ENCODE measurements at places on chromosomes 11 and 22.
A peak's percentile ranks its signal among the peaks of the same experiment; 100 is the strongest.

DNA sequence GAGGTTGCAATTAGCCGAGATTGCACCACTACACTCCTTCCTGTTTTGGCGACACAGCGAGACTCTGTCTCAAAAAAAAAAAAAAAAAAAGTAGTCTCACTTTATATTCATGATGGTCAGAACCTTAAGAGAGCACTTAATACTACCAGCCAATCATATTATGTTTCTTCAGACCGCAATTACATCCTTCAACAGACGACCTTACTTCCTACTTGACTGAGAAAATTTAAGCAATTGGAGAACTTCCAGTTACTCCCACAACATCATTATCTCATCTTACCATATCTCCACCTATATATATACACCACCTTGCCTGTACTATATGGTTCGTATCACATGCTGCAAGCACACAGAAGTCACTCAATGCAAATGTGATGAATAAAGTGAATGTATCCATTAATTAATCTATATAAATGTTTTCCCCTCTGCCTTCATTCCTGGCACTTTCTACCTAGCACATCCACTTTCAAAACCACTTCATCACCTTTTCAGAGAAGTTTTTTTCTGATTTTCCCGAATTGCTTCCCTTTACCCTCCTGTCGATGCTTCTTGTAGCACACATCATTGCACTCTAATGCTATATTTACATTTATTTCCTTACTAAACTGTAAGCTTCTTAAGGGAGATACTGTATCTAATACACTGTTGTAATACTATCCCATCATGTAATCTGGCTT, 13.8 kb downstream of the ATP5MG start:
- no peak for DNase-seq

DNA sequence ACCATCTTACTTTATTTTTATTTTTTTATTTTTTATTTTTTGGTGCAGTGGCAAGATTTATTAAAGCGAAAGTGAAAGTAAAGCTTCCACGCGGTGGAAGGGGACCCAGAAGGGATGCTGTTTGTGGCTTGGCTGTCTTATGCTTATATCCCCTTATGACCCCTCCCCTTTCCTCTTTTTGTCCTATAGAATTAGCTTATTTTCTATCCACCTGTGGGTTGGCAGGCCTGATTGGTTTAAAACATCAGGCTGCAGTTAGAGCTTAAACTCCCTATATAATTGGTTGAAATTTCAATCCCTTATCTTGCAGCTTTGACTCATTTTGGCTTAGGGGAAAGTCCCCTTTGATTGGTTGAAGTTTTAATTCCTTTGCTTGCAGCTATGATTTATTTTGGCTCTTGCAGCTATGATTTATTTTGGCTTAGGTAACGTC, 50.5 kb downstream of the NNMT start:
- DNase-seq = no peak

DNA sequence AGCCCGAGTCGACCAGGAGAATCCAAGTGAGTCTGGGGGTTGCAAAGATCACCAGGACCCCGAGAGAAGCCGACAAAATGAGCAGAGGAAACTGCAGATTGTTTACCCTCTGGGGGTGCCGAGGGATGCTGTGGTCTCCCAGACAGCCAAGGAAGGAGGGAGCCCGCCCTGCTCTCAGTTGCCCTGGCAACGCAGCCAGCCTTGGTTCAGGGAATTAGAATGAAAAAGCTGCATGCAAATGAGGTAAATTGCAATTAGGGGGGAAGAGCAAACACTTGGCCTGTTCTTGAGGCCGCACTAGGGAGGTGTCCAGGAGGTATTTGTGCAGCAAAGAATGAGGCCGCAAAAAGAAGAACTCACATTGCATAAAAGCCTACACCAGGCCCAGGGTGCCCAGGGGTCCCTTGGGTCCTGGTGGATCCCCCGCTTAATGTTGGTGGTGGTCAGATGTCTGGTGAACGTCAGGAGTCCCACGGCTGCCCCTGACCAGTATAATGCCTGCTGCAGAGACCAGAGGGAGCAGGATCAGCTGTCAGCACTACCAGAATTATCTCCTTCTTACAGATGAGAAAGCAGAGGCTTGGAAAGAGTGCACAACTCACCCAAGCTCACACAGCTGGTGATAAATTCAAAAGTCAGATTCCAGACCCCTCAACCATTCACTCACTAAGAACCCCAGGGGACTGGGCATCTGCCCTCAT, 40.3 kb upstream of the ATXN10 start:
- no peak for DNase-seq

- no peak for DNase-seq
These were observed 9.7 kb downstream of the DEUP1 start for GRCh38 chr11:93340223-93340622.

- no peak for DNase-seq
These were observed 73.1 kb downstream of the CDKN1C start for GRCh38 chr11:2812371-2812991.

GRCh38 chr11:99019696-99020095, 1.1 kb upstream of the CNTN5 start:
- DNase-seq = no peak

GRCh38 chr11:407651-408123, 7.1 kb downstream of the SIGIRR start:
- DNase-seq = no peak

- DNase-seq = no peak
These were observed 189.8 kb downstream of the CADM1 start for GRCh38 chr11:115314330-115314920.

- no peak for DNase-seq
These were observed 3.6 kb downstream of the ARHGAP8 start for GRCh38 chr22:44755956-44756361.

DNA sequence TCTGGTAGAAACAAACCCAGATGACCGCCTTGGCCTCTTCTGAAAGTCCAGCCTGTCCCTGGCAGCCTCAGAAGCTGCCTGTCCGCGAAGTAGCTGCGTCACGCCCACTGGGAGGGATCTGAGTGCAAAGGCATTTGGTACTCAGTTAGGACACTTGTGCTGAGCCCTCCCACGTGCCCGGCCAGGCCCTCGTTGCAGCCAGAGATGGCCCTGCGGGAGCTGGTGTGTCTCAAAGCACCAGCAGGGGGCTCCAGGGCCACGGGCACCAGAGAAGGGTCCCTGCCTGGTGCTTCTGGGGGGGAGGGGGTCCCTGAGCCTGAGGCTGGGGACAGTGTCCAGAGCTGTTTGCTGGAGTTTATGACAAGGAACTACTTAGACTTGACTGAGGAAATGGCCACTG, 5.8 kb downstream of the SELENOO start:
- DNase-seq = peak; percentile 16

DNA sequence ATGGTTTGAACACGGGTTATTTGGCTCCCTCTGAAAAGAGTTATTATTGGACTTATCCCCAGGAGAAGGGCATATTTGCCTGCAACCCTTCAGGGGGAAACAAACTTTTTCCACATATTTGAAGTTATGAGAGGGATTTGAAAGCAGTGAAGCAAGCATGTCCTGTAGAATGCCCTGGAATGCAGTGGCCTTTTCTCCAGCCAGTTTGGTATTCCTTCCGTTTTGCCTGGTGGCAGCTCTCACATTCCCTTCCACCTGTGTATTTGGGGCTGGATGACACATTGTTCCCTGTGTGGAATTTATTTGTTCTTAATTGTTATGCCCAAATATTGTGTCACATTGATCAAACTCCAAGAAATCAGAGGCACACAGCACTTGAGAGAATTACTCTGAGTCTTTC, 59.0 kb downstream of the OSBP2 start:
- no peak for DNase-seq

- no peak for DNase-seq
These were observed 114.5 kb downstream of the KIRREL3 start for GRCh38 chr11:126886085-126886484.

- no peak for DNase-seq
These were observed 11.4 kb downstream of the PRSS23 start for GRCh38 chr11:86811637-86812321.

GRCh38 chr22:19849835-19850762, 4.6 kb downstream of the GNB1L start:
- no peak for DNase-seq

DNA sequence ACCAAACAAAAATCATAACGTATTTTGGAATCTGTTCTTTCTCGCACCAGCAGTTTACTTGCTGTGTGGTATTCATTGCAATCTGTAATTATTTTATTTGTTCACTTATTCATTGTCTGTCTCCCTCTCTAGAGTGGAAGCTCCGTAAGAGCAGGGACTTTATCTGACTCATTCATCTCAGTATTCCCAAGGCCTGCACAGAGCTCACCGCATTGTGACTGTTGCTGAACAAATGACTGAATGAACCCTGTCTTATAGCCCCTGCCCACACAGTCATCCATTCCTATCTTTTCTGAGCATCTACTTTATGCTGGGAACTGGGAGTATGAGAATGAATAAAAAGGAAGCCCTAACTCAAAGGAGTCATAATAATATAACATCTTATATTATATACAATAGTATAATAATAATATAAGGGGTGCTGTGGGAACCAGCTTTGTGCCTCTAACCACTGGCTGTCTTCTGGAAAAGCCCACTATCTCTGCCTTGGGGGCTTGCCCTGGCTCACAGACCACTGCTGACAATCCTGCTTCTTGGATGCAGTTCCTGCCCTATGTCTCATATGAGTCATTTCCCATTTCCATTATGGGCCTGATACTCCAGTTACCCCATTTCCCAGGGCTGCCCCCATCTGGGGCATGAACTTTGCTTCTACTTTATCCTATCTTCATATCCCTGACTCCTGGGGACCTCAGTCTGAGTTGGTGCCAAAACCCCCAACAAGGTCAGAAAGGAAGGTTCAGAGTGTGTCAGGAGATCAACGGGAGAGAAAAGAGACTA, 11.0 kb downstream of the XRRA1 start:
- no peak for DNase-seq

- DNase-seq = no peak
These were observed 3.9 kb downstream of the KLHL35 start for GRCh38 chr11:75428989-75429640.

All from activated CD8-positive, alpha-beta memory T cell treated with anti-CD3 and anti-CD28 coated beads, Interleukin-2, amount 50 U/mL, for 4 hours (primary cell).